Iris pigment epithelial cell (primary cell): ENCODE measurements at places on chromosomes 4 and X.

GRCh38 chr4:144411119-144411518 is 234.8 kb upstream of the HHIP start:
- DNase-seq = no peak

GRCh38 chr4:108774809-108775530 is 12.1 kb upstream of the ETNPPL start:
- DNase-seq = no peak

DNA sequence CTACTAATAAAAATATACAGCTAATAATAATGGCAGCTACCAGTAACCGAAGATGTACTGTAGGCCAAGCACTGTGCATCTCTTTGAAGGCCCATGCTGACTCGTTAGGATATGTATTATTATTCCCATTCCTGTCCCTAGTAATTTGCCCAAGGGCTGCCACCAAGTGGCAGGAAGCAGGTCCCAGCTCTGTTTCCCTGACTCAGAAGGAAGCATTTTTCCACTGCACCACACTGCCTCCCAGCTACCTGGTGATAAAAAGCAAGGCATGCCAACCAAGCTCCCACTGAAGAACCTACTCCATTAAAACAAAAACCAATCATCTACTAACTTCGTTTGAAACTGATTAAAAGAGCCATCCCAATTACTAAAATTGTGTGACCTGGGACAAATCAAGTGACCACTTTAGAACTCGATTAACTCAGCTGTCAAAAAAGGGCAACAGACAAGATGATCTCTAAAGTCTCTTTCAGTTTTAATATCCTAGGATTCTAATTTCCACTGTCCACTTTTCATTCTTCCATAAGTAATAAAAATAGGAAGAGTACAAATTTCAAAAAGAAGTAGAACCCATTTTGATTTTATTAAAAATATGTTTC is 24.3 kb upstream of the PGM2 start:
- no peak for DNase-seq

- DNase-seq = peak; percentile 28
Observed at GRCh38 chr4:61320154-61320553, 120.0 kb downstream of the ADGRL3 start.

DNA sequence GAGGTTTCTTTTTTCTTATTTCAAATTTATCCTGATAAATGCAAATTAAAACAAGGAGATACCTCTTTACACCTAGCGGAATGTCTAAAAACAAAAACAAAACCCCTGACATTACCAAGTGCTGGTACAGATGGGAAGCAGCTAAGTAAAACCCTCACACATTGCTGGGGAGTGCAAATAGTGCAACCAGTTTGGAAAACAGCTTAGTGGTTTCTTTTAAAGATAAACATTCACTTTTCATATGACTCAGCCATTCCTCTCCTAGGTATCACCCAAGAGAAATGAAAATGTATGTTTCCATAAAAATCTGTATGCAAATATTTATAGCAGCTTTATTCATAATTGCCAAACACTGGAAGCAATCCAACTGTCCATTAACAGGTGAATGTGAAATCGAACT is 84.1 kb upstream of the HELT start:
- peak; percentile 61 for DNase-seq

GRCh38 chr4:152951348-152951747 is 15.2 kb downstream of the FHDC1 start:
- DNase-seq = peak; percentile 52

- no peak for DNase-seq
Observed at GRCh38 chr4:164876700-164877324, at the start of gene APELA. TSS of gene APELA (plus strand) at chr4:164877178. CDS start at chr4:164877332, 154 bp downstream.

- no peak for DNase-seq
Observed at GRCh38 chr4:127748957-127749356, 18.8 kb downstream of the SLC25A31 start.
